ENCODE measurements at places on chromosomes 3 and 15.

DNA sequence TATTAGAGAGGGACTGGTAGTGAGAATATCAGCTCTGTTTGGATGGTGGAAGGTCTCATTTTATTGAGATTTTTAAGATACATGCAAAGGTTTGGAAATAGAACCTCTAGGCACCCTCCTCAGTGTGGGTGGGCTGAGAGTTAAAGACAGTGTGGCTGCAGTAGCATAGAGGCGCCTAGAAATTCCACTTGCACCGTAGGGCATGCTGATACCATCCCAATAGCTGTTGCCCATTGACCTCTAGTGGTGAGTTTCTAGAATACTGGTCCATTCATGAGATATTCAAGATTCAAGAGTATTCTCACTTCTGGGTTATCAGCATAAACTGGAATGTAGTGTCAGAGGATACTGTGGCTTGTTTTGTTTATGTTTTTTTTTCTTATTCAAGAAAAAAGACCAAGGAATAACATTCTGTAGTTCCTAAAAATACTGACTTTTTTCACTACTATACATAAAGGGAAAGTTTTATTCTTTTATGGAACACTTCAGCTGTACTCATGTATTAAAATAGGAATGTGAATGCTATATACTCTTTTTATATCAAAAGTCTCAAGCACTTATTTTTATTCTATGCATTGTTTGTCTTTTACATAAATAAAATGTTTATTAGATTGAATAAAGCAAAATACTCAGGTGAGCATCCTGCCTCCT is 87.2 kb downstream of the TGFBR2 start:
- DNase-seq = peak; percentile 8

DNA sequence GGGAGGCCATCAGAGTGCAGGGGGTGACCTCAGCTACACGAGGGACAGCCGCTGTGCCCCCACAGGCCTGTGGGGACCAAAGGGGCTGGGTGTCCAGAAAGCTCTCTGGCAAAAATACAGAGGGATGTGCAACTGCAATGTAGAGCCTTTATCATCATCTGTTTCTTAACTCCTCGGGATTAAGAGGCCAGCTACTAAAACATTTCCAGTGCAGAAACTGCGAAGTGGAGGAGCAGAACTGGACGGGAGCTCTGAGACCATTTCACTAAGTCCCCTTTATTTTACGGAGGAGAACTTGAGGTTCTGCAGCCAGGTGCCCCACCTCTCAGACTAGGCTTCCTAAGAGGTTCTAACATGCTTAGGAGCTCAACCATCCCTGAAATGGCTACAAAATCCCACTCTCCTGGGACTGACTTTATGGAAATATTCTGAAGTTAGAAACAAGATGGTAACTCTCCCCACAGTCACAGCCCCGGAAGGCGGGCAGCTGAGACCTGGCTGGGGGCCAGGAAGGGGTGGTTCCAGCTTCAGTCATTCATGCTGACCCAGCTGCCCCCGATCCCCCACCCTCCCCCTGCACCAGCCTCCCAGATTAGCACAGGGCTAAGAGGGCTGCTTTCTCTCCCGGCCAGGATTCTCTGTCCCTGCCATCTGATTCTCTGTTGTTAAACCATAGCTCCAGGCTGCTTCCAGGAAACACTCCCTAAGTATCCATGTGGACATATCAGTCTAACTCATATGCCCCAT is 40.3 kb downstream of the UMPS start:
- DNase-seq = no peak

- DNase-seq = no peak
Measured at GRCh38 chr15:63312286-63312685, 34.9 kb downstream of the APH1B start.

DNA sequence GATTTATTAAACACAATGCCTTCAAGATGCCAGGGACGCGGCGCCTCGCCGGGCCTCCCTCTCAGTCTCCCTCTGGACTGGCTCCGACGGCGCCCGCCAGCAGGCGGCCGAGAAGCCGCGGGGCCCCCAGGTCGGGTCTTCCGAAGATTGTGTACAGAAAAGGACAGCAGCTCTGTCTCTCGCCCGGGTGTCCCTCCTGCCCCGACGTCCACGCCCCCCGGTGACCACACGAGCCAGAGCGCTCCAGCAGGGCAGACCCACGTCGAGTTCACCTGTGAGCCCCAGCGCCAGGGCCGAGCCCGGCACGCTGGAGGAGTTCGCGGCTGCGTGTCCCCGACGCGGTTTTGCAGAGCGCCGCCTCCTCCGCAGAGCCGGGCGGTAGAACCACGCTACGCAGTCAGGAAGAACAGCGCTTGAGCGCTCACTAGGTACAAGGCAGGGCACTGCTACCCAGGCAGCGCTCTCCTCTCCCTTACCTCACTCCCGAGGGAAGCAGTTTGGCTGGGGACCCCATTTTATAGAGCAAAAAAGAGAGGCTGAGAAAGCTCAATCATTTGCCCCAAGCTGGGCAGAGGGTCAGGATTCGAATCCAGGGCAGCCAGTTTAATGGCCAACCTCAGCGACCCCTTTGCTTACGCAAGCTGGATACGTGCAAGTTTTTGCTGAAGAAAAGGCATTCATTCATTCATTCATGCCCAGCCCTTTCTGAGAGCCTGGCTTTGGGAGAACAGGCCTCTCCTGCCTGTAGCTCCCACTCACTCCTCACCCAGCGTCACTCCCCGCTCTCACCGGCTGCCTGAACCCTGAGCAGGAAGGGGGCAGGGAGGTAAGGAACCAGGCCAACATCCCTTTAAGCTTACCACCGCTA is 3.0 kb upstream of the TLE3 start:
- no peak for DNase-seq

DNA sequence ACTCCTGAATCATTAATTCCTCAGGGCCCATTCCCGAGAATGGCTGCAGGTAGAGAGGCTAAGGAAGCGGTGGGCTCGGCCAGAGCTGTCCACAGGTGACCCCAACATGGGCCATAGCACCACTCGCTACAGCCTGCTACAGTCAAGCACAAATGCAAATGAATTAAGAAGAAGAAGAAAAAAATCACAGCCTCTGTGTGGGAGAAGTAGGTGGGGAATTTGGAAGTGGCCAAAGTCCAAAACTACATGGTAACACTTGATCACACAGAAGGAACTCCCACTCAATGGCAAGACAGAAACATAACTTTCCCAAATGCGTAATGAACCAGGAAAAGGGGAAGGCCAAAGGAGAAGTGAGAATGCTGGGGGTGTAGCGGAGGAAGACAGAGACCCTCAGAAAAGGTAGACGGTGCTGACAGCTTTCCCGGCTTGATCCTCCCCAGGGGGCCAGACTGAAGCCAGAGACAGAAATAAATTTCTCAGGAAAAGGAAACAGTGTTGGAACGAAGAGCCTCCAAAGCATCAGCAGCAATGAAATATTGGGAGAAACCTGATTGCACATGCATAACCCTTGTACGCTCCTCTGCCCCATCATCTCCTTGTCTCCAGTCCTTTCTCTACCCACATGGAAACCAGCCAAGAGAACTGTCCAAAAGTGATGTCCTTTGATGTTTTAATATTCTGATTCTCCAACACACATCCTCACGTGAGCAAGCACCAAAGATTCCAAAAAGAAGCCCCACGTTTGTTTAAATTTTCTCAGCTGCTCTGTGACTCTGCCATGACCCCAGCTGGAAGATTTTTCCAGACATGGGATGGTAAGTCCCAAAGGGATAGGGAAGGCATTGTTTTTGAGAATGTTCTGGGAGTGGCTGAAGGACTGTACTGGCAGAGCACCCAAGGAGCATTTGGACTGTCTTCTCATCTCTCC is 107.6 kb downstream of the OXNAD1 start:
- no peak for DNase-seq

- DNase-seq = no peak
Measured at GRCh38 chr3:13564751-13565560, 16.0 kb downstream of the FBLN2 start.

- no peak for DNase-seq
Measured at GRCh38 chr15:80142646-80143045, 10.2 kb upstream of the FAH start.

GRCh38 chr15:34318277-34319079 is 19.1 kb downstream of the SLC12A6 start:
- DNase-seq = no peak

GRCh38 chr3:23735535-23736326 is 70.0 kb upstream of the UBE2E1 start:
- no peak for DNase-seq

GRCh38 chr15:76366714-76367113 is 30.1 kb downstream of the ISL2 start:
- no peak for DNase-seq

DNA sequence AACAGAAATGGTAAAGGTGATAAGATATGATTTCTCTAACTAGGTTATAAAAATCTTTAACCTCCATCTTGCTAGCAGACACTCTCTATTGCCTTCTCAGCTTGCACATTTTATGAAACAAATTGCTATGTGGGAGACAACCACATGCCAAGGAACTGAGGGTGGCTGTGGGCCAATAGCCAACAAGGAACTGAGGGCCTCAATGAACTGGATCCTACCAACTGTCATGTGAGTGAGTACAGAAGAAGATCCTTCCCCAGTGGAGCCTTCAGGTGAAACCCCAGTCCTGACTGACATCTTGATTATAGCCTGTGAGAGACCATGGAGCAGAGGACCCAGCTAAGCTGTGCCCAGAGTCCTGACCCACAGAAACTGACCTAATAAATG is 129.2 kb upstream of the LRIG1 start:
- no peak for DNase-seq

GRCh38 chr3:120417272-120417911 is 33.4 kb downstream of the FSTL1 start:
- DNase-seq = peak; percentile 76

- no peak for DNase-seq
Measured at GRCh38 chr3:60225848-60226247, 1025.4 kb downstream of the FHIT start.

- no peak for DNase-seq
Measured at GRCh38 chr15:77606142-77607034, 26.3 kb downstream of the LINGO1 start.

All from stimulated activated CD8-positive, alpha-beta memory T cell treated with anti-CD3 and anti-CD28 coated beads, Interleukin-2, amount 100 ng/mL, for 48 hours (primary cell).